ENCODE measurements at places on chromosomes 7 and 10. TPM values are rescaled to one million over a fixed set of nuclear protein-coding genes. Genes with fewer than 3 reads are reported as not detected.

DNA sequence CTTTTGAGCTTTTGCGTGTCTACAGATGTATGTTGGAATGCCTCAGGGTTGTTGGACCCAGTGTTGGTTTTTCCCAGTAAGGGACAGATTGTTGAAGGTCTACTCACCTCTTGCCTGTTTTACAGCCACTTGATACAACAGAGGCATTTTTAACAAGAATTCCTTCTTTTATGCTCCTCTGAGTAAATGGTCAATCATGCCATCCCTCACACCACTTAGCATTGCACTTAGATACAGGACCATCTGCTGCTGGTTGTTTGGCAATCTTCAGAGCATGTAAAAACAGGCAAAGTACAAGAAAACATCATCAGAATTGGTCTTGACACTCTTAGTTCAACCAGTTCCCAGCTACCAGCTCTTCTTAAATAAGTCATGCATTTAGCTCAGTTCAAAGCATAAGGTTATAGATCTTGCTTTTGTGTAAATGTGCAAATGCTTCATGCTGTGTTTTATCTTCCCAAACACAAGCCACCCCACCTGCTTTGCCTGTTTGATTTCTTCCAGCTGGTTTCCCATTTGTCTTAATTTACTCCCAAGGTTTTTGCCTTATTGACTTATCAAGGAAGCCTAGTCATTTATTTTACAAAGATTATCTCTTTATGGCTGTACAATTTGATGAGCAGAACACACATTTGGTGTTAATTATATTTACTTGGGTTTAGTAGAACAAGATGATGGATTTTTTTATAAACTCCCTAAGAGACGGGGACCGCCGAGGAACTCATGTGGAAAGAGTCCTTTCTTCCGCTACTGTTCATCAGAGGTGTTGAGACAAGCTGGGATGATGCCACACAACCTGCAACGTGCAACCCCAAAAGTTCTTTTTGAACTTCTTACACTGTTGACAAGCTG, 136.6 kb downstream of the AHR start:
- no peak for DNase-seq
- peaks cover 20% of the 10 kb centered on the region for H3K4me1 ChIP-seq
- H3K4me3 ChIP-seq: no peak overlapping the region
- H3K27me3 ChIP-seq: no peaks in the 10 kb centered on the region
- no peak overlapping the region for H3K27ac ChIP-seq
- H3K36me3 ChIP-seq: no peaks in the 10 kb centered on the region

SOSTDC1 gene
- total RNA-seq: 13.6 TPM

RABGEF1 gene
- 22.6 TPM for total RNA-seq

GRCh38 chr10:103519798-103520197, 26.3 kb downstream of the NEURL1 start:
- no peaks in the 10 kb centered on the region for H3K36me3 ChIP-seq
- no peak for DNase-seq
- H3K4me3 ChIP-seq: no peak overlapping the region
- no peak overlapping the region for H3K27ac ChIP-seq
- H3K4me1 ChIP-seq: no peaks in the 10 kb centered on the region

DNA sequence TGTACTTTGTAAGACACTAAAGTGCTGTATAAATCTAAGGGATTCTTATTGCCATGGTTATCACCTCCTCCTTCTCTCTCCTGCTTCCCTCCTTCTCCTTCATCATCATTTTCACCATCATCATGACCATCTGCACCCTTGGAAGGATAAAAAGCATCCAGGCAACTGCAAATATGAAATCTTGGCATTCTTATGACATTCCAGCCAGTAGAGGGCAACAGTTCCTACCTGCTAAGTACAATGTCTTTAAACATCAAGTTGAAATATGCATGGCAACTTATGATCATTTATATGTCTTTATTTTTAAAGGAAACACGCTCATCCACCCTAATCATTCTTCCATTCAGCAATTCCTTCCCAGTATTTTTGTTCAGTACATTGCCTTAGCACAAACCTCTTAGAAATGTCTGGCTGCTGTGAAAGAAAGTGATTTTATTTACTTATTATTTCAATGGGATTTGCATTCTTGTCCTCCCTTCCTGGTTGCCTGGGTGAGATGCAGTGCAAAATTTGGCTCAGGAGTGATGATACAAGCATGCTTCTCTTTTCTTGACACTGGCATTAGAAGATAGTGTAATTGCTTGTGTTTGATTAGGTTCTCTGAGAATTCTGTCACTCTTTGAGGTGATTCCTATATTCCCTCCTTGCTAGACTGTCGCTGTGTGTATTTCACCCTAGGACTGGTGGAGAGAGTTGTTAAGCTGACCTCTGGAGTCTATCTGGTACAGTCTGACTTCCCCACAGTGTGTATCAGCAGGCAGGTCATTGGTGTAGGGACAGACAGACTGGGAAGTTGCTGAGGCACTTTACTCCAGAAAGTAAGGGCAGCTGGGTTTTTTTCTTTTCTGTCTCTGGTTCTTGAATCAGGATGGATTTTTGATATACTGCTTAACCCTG, 188.5 kb upstream of the BMPER start:
- H3K36me3 ChIP-seq: peaks cover 5% of the 10 kb centered on the region
- DNase-seq: no peak
- peak overlapping the region; percentile 62 for H3K27ac ChIP-seq
- H3K4me3 ChIP-seq: no peak overlapping the region
- H3K27me3 ChIP-seq: peaks cover 11% of the 10 kb centered on the region
- H3K4me1 ChIP-seq: peaks cover 13% of the 10 kb centered on the region

SLC35B4 gene
- total RNA-seq: 25.8 TPM

- DNase-seq: no peak
- no peaks in the 10 kb centered on the region for H3K27me3 ChIP-seq
- H3K36me3 ChIP-seq: peaks cover 3% of the 10 kb centered on the region
- peaks cover 19% of the 10 kb centered on the region for H3K4me1 ChIP-seq
- H3K27ac ChIP-seq: no peak overlapping the region
- no peak overlapping the region for H3K4me3 ChIP-seq
Measured at GRCh38 chr7:29090151-29090805, 56.1 kb downstream of the CPVL start.

DNA sequence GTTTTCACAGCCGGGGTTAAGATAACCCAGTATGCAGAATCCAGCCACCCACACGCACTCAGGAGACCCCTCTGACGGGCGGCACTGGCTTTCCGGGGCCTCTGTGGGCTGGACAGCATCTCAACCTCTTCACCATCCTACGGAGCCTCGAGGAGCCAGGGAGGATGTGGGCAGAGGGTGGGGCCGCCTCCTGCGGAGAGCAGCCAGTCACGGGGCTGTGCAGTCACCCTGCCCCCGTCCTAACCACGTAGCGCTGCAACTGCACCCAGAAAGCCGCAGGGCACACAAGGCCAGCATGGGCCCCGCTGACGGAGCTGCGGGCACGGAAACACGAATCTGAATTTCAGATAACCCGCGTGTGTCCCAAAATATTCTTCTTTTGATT, 270.3 kb downstream of the ELFN1 start:
- no peaks in the 10 kb centered on the region for H3K27me3 ChIP-seq
- H3K36me3 ChIP-seq: peaks cover 11% of the 10 kb centered on the region
- no peak overlapping the region for H3K27ac ChIP-seq
- H3K4me1 ChIP-seq: peaks cover 2% of the 10 kb centered on the region
- DNase-seq: no peak

GRCh38 chr10:16386855-16387254, 50.0 kb upstream of the PTER start:
- peaks cover 13% of the 10 kb centered on the region for H3K27me3 ChIP-seq
- no peak overlapping the region for H3K27ac ChIP-seq

ADAM22 gene
- 6.3 TPM for total RNA-seq

DNA sequence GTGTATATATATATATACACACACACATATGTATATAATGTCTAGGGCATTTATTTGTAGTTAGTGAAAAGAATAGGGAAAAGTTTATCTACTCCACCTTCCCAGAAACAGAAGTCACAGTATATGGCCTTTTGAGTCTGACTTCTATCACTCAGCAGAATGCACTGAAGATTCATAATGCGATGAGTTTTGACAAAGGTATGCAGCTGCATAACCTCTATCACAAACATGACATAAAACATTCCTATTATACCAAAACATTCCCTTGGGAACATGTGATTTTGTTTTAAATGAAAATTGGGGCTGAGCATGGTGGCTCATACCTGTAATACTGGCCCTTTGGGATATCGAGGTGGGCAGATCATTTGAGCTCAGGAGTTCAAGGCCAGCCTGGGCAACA, 137.3 kb upstream of the EEPD1 start:
- H3K4me3 ChIP-seq: no peak overlapping the region
- no peak for DNase-seq
- no peaks in the 10 kb centered on the region for H3K27me3 ChIP-seq
- peak overlapping the region; percentile 30 for H3K27ac ChIP-seq
- H3K36me3 ChIP-seq: no peaks in the 10 kb centered on the region

DNA sequence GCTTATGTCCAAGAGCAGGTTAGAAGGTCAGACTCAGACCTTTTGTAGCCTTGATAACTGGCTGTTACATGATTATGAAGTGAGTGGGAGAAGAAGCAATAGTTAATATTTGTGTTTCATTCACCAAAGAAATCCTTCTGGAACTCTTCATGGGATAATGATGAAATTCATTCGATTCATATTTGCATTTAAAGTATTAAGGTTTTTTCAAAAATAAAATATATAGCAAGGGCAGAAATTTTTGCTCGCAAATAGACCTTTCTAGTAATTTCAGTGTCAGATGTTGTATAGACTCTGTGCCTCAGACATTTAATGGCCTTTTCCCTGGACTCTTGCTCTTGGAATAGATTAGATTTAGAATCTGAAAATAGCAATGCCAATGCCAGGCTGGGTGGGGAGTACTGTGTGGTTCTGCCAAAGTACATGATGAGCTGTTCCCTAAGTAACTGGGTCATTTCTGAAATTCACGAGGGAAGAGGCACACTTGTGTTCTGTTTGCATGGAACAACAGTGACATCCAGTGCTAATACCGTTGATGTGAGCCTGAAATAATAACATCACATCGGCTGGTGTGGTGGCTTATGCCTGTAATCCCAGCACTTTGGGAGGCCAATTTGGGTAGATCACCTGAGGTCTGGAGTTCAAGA, 119.2 kb downstream of the MBL2 start:
- H3K36me3 ChIP-seq: no peaks in the 10 kb centered on the region
- H3K27me3 ChIP-seq: no peaks in the 10 kb centered on the region
- no peak for DNase-seq
- no peak overlapping the region for H3K4me3 ChIP-seq

DNA sequence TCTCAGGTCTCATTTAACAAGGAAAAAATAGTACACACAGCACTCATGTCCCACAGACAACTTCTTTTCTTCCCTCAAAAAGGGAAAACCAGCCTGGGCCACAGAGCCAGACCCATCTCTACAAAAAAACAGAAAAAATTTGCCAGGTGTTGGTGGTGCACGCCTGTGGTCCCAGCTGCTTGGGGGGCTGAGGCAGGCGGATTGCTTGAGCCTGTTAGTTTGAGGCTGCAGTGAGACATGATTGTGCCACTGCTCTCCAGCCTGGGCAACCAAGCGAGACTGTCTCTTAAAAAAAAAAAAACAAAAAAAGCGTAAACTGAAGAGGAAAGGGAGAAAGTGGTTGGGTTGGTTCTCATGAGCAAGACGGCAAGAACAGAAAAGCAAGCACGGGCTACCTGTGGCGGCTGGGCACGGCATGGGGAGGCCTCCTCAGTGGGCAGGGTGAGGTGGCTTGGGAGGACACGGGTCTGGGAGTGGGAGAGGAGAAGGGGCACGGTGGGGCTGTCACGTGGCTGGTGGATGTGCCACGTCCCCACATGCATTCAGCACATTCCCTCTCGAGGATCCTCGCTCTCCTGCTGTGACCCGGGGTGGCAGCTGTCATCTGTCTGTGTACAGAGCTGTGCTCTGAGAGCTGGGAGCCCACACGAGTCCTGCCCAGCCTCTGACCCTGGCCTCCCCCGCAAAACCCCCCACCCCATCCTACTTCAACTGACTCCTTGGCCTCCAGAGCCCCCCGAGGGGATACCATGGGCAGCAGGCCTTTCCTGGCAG, 219.7 kb downstream of the MLLT10 start:
- peaks cover 73% of the 10 kb centered on the region for H3K4me1 ChIP-seq
- no peak for DNase-seq
- peak overlapping the region; percentile 9 for H3K27ac ChIP-seq
- peaks cover 3% of the 10 kb centered on the region for H3K36me3 ChIP-seq
- H3K27me3 ChIP-seq: no peaks in the 10 kb centered on the region
- no peak overlapping the region for H3K4me3 ChIP-seq

CTTNBP2 gene
- total RNA-seq: 10.8 TPM

DOCK4 gene
- 27.7 TPM for total RNA-seq

- H3K4me1 ChIP-seq: no peaks in the 10 kb centered on the region
- H3K4me3 ChIP-seq: no peak overlapping the region
- no peak overlapping the region for H3K27ac ChIP-seq
- no peak for DNase-seq
Measured at GRCh38 chr10:6602700-6603084, 22.6 kb upstream of the PRKCQ start.

DNA sequence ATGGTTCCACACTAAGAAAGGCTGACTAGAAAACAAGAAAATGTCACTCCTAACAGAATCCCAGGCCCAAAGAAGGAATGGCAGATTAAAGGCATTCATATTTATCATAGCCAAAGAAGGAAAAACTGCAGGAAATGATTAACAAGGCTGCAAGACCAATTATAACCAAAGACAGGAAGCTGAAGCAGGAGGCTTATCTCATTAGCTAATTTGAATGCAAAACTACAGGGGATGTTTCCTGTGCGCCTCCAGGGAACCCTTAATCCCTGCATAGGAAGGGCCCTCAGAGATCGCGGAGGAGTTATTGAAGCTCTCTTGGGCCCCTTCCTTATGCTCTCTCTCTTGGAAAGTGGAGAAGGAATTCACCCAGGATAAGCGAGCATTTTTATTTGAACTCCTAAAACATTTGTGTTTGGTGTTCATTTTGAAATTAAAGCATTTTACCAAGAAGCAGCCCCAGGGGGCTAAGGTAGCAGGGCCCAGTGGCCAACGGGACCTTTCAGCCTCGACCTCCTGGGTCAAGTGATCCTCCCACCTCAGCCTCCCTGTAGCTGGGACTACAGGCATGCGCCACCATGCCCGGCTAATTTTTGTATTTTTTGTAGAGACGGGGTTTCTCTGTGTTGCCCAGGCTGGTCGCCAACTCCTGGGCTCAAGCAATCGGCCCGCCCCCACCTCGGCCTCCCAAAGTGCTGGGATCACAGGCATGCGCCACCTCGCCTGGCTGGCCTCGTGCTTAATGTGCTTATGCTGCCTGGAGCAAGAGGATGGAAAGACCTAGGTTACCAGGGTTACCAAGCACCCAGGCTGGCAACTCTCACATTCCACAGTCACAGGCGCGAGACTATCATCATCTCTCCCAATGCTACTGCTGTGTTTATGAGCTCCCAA, 24.1 kb upstream of the PROSER2 start:
- H3K4me3 ChIP-seq: no peak overlapping the region
- H3K27ac ChIP-seq: peak overlapping the region; percentile 22
- no peaks in the 10 kb centered on the region for H3K36me3 ChIP-seq
- H3K27me3 ChIP-seq: no peaks in the 10 kb centered on the region
- H3K4me1 ChIP-seq: peaks cover 20% of the 10 kb centered on the region
- DNase-seq: no peak

GJD4 gene
- total RNA-seq: not detected

GRCh38 chr10:133230387-133231195, 574 bp downstream of the UTF1 start:
- no peak for DNase-seq
- H3K4me1 ChIP-seq: peaks cover 11% of the 10 kb centered on the region
- H3K27ac ChIP-seq: no peak overlapping the region
- H3K27me3 ChIP-seq: peaks cover 87% of the 10 kb centered on the region

HOXA11 gene
- total RNA-seq: 3.3 TPM

- peaks cover 5% of the 10 kb centered on the region for H3K27me3 ChIP-seq
- no peak for DNase-seq
- H3K27ac ChIP-seq: no peak overlapping the region
- H3K4me3 ChIP-seq: no peak overlapping the region
- H3K4me1 ChIP-seq: no peaks in the 10 kb centered on the region
- no peaks in the 10 kb centered on the region for H3K36me3 ChIP-seq
Measured at GRCh38 chr10:89134963-89135362, 72.2 kb downstream of the CH25H start.

Data from mesothelial cell of epicardium (in vitro differentiated cells).